ENCODE measurements at places on chromosomes 7 and 10.
A peak's percentile ranks its signal among the peaks of the same experiment; 100 is the strongest.

DNA sequence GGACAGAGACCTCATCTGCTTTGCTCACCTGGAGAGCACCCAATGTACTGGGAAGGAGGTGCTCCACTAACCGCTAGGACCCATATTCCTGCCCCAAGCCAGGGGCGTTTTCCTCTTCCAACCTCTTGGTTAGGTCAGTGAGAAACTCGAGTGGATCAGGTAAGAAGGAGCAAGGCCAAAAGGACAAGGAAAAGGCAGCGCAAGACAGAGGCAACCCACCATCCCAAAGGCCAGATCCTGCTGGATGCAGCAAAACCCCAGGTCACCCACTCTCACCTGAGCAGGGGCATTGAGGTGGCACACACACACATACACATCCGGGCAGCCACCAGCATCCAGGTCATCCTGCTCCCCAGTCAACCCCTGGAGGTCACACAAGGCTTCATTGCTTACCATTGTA lies 105.1 kb downstream of the GRID1 start:
- no peak for DNase-seq

GRCh38 chr7:46133072-46133471 lies 212.0 kb upstream of the IGFBP3 start:
- DNase-seq, result no peak

DNA sequence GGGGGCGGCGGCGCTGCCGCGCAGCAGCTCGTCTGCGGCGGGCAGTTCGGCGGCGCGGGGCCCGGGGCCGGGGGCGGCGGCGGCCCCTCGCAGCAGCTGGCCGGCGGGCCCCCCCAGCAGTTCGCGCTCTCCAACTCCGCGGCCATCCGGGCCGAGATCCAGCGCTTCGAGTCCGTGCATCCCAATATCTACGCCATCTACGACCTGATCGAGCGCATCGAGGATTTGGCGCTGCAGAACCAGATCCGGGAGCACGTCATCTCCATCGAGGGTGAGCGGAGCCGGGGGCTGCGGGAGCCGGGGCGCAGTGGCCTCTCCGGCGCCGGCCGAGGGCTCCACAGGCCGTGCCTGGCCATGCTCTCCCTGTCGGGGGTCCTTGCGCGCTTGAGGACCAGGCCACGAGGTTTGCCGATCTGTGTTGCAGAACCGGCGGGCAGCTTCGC lies 548 bp downstream of the AGAP3 start:
- DNase-seq, result peak; percentile 23

GRCh38 chr10:12466704-12467305 lies 117.5 kb downstream of the CAMK1D start:
- DNase-seq, result no peak

- no peak for DNase-seq
These were observed 37.2 kb downstream of the RAPGEF5 start for GRCh38 chr7:22319424-22320403.

DNA sequence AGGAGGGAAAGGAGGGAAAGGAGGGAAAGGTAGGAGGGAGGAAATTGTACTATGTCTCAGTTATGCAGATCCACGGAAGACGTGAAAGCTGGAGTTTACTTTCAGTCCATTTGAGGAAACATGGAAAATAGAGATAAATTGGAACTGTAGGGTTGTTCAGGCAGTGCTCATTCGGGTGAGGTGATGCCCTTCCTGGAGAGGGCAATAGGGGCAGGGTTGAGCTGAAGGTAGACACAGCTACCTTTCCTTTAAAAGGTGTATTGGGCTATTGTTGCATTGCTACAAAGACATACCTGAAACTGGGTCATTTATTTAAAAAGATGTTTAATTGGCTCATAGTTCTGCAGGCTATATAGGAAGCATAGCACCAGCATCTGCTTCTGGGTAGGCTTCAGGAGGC lies 116.9 kb upstream of the PLXDC2 start:
- DNase-seq, result no peak

DNA sequence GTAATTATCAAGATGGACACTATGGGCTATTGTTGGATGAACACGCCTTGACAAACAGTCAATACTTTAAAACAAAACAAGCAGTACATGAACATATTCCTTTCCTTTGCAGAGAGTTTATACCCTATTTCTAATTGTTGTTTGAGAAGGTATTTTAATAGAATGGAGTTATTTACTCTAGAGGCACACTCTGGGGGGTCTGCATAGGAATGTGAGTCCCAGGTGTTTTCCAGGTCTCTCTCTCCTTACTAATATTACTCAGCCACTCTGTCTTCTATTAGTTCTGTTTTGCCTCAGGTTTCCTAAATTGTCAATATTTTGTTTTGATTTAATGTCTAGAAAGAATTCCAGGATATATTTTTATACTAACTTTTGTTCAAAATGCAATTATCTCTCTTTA lies 1091.4 kb downstream of the CNTNAP2 start:
- no peak for DNase-seq

DNA sequence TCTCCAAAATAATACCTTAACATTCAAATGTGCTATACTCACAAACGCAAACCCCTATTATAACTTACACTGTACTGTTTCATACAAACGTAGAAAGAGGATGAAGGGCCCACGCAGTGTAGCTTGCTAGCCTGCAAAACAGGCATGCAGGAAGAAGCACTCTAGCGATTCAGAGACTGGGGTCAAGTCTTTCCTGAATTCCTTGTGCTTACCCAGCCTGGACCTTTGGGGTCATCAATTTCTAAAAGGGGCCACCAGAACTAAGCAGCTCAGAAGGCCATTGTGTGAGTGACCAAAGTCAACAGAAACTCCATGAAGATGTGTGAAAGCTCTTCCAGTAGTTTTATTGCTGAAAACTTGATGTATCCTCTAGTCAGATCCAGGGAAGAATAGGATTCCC lies 111.9 kb downstream of the SVIL start:
- no peak for DNase-seq

DNA sequence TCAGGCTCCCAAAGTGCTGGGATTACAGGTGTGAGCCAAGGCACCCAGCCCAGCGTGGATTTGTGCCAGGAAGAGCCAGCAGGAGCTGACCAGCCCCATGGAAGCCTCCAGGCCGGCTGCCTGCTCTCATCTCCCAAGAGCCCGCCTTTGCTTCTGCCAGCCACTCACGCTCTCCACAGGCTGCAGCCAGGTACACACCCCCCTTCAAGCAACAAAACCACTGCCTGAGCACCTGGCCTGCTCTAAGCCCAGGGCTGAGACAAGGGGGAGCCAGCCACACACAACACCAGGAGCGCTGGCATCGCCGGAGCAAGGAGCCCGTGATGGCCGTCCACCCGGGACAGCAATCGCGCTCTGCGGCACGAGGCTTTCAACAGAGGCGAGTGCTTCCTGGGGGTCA lies 34.5 kb downstream of the MAD1L1 start:
- DNase-seq, result no peak

- no peak for DNase-seq
These were observed 122.7 kb downstream of the RAPGEF5 start for GRCh38 chr7:22234227-22234626.

DNA sequence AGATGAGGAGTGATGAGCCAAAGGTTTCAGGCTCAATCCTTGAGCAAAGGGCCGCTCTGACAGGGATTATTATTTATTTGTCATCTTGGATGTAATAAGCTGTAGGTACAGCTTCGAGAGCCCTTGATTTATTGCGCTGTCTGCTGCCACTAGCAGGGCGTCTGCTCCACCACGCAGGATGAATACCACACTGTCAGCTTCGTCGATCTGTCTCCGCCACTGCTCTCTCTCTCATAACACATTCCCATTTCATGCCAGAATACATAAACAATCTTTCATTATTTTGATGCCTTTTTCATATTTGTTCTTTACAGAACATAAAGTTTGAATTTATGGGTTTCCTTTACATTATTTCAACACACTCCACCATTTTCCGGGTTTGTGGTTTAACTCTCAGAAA lies 276.6 kb downstream of the LRMDA start:
- DNase-seq, result no peak

DNA sequence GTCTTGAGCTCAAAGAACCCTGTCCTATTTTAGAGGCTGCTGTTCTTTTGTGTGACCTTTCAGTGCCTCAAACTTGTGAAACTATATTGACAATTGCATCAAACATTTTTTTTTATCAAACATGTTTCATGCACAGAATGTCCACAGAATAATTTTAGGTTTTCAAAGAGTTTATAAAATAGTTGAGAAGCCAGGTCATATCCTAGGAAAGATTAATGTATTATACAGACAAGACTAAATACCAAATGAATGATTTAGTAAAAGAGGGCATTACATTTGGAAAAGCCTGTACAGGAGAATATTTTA lies 67.0 kb downstream of the CDK6 start:
- DNase-seq, result no peak

GRCh38 chr10:62053860-62054259 lies 152.4 kb downstream of the ARID5B start:
- DNase-seq, result no peak

GRCh38 chr10:45453639-45454255 lies 79.7 kb downstream of the ALOX5 start:
- no peak for DNase-seq

DNA sequence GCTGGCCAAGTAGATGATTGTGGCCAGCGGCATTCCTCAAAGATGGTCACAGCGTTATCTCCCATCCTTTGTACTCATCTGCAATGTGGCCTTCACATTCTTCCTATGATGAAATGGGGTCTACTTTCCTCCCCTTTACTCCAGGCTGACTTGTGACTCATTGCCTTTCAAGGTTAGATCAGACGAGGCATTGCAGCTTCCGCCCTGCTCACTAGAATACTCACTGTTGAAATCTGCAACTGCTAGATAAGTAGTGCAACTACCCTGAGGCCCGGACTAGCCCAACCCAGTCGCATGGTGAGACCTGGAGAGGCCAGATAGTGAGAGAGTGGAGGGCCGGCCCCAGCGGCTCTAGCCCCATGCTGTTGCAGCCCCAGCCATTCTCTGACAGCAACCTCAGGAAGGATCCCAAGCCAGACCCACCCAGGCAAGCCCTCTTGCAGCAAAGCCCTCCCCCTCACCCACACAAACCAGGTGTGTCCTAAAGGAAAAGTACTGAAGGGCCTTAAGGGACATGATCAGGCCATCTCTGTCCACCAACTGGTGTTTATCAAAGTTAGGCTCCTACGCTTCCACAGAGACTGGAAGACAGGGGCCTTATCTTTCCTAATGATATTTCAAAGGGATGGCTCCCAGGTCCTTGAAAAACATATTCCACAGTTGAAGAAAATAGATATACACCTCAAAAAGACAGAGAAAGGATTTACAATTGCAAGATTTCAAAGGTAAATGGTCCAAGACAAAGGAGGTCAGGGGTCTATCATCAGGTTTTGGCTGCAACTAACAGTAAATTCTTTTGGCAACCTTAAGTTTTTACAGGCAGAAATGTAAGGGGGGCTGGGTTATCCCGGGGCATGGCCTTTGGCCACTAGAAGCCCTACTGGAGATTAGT lies 107.2 kb upstream of the TRIM24 start:
- no peak for DNase-seq

DNA sequence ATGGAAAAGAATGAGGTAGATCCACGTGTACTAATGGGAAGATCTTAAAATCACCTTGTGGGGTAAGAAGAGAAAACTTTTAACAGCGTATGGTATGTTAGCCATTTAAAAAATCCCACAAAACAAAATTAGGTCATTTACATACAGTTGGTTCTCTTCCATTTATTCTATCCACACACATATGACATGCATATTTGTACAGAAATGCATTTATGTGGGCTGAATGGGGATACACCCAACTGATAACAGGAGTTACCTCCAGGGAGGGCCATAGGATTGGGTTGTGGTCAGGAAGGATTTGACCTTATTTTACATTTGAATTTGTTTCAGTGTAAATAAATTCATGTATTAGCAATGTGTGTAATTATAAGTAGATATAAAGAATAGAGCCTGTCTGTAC lies 71.5 kb downstream of the MCMBP start:
- no peak for DNase-seq

DNA sequence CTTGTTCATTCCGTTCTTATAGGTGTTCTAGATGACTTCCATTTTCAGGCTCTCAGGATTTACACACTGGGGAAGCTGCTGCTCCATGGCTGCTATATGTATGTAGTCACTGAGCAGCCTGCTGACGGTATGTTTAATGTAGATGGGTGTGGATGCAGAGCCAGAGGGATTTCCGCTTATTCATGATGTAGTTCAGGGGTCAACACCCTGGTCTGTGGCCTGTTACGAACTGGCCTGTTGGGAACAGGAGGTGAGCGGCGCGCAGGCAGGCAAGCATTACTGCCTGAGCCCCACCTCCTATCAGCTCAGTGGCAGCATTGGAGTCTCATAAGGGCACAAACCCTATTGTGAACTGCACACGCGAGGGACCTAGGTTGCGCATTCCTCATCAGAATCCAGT lies 33.9 kb downstream of the DNAJB6 start:
- no peak for DNase-seq

GRCh38 chr7:150722431-150722931 lies 6.1 kb downstream of the GIMAP1 start:
- DNase-seq, result no peak

GRCh38 chr10:137031-137430 lies 1.8 kb downstream of the ZMYND11 start:
- DNase-seq, result peak; percentile 23

GRCh38 chr10:30396293-30396692 lies 37.7 kb upstream of the MAP3K8 start:
- DNase-seq, result no peak

DNA sequence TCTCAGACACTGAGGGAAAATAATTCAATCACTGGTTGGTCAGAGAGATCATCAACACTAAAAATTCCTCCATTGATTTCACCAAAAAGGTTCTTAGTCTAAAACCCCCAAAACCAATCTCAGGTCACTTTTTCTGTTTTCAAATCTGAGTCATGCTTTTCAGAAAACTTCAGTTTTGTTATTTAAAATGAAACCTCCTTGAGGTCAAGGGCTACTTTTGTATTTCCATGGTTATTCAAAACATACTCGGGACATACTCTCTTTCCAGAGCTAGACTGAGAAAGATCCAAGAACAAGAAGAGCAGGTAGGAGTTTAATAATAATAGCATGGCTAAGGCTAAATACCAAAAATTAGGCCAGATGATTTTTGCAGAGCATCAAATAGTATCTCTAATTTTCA lies 152.8 kb downstream of the SDHAF3 start:
- DNase-seq, result no peak

- no peak for DNase-seq
These were observed 240.3 kb downstream of the DNAJB6 start for GRCh38 chr7:157577061-157577460.

- no peak for DNase-seq
These were observed 55.2 kb upstream of the WNT16 start for GRCh38 chr7:121273467-121274167.

- peak; percentile 34 for DNase-seq
These were observed 38.1 kb downstream of the TMEM130 start for GRCh38 chr7:98831641-98832221.

- DNase-seq, result peak; percentile 42
These were observed 112.9 kb downstream of the COL13A1 start for GRCh38 chr10:69914398-69915214.

Data from T-helper 9 cell (primary cell).